GM12864 (cell line): ENCODE measurements at places on chromosomes 4 and X.

- no peak for DNase-seq
These were observed 66.1 kb downstream of the TNIP2 start for GRCh38 chr4:2689825-2690700.

GRCh38 chr4:48669086-48669485 is 111.0 kb downstream of the FRYL start:
- DNase-seq = no peak

GRCh38 chr4:160026721-160027120 is 923.8 kb downstream of the RAPGEF2 start:
- no peak for DNase-seq

DNA sequence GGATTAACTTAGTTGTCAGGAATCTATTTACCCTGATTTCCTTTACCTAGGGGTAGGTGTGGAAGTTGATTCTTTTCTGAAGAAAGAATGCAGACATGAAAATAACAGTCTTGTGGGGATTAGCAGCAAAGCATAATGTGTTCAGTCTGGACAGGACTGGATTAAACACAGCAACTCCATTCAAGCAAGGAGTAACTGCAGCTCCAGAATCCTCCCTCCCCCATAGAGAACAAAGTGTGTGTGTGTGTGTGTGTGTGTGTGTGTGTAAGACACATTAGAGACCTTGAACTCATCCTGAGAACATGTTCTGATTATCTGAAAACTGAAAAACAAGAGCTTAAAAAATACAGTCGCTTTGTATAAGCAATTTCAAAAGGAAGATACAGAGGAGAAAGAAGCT is 9.3 kb downstream of the C4orf54 start:
- DNase-seq = no peak

GRCh38 chr4:1772853-1773538 is 20.1 kb upstream of the FGFR3 start:
- DNase-seq = no peak

DNA sequence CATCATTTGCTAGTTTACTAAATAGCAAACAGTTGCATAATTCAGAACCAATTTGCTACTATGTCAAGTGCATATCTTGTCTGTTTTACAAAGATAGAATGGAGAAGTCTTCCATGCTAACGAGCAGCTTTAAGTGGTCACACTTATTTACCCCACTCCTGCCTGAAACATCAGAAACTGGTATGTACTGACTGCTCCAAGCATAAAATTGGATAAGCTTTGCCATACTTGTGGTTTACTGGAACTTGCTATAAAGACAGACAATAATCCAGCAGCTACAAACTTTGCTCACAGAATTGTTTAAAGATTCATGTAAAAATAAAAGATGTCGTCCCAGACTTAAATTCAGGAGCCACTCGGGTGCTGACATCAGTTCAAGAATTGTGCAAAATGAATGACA is 13.3 kb upstream of the CDKL2 start:
- no peak for DNase-seq

- no peak for DNase-seq
These were observed 5.6 kb upstream of the KLHL2 start for GRCh38 chr4:165201806-165202205.

DNA sequence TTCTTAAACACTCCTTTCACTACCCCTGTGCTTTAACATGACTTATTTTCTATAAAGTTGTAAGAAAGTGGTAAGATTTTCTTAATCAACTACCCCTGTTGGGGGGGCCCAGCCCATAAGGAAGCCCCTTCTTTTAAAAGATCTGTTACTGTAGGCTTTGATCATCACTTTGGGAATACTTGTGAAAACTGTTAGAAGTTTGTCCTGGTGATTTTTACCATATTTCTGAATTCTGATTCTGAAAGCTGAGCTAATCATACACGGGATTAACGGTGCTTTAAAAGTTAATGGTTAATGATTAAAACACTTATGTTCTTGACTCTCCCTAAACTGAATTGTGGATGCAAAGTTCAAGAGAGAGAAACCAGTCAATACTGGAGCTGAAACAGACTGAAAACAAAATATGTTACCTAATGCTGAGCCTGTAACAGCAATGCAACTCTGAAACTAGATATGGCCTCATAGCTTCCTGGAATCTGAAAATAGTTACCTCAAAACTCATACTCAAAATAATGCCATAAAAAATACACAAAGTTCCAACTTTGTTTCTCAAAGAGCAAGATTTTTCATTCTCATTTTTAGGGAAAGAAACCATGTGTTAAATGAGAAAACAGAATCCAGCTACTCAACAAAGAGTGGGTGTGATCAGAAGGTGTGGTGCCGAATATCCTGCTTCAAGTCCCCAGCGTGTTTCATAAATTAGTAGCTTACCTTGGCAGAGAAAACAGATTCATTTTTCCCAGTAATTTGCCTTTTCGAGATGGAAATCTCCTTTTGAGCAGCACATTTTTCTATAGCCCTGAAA is 31.6 kb downstream of the ADH7 start:
- no peak for DNase-seq

DNA sequence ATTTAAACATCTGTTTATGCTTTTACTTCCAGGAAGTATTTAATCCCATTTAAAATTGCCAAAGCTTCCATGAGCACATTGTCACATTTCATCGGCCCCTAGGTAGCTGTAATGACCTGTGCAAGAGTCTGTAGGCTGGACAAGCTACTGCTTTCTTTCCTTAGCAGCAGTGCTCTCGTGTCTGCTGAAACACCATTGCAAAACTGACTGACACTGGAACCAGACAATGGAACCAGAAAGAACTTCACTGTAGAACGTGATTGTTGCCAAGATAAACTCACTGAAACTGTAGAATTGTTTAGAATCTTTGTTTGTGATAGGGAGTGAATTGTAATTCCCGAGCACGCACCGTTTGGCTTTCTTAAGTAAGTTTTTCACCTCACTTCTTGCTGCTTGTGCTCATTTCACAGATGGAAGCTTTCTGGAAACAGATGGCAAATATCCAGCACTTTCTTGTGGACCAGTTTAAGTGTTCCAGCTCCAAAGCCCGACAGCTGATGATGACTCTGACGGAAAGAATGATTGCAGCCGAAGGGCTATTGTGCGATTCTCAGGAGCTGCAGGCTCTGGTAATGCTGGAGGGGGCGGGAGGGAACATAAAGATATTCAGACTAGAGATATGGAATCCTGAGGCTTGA is 36.9 kb downstream of the EVC start:
- DNase-seq = no peak

DNA sequence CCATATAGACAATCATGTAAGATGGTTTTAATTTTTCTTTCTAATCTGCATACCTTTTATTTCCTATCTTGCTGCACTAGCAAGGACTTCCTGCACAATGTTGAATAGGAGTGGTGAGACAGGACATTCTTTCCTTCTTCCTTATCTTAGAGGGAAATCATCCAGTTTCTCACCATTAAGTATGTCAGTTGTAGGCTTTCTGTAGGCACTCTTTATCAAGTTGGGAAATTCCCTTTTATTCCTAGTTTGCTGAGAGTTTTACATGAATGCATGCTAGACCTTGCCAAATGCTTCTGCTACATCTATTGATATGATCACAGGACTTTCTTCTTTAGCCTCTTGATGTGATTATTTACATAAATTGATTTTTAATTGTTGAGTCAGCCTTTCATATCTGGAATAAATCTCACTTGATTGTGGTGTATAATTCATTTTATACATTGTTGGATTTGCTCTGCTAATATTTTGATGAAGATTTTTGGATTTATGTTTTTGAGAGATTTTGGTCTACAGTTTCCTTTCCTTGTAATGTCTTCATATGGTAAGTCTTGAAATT is 23.8 kb downstream of the RNF175 start:
- no peak for DNase-seq

DNA sequence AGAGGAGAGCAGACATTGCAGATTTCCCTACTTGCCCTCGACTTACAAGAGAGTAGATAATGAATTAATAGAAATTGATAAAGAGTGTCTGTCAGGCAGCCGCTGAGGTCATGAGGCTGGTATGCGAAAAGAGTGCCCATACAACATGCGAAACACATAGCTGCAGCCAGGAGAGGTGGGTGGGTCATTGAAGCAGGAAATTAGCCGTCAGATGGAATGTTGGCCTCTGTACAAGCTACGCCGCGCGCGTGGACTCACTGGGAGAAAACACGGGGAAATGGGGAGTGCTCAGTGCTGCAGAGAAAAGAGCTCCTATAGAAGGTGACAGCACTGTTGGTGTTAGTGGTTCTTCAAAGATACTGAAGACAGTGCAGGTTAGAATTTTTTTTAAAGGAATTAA is 125.1 kb downstream of the RAPGEF2 start:
- no peak for DNase-seq

DNA sequence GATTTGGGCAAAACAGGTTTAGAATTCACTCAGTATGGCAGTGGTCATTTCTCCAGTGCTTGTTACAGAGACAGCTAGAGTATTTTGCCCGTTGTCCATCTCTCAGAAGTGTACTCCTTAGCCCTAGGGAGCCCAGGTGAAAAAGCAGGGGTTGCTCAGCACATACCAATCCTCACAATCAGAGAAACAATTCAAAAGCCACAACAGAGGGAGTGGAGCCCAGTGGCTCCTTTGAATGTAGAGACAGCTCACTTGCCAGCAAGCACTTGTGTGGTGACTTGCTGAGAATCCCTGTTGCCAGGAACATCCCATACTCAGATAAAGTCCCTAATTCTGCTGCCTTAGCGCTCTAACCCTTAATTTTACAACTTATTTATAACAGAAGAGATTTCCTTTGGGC is 1488.3 kb downstream of the RPA4 start:
- no peak for DNase-seq

DNA sequence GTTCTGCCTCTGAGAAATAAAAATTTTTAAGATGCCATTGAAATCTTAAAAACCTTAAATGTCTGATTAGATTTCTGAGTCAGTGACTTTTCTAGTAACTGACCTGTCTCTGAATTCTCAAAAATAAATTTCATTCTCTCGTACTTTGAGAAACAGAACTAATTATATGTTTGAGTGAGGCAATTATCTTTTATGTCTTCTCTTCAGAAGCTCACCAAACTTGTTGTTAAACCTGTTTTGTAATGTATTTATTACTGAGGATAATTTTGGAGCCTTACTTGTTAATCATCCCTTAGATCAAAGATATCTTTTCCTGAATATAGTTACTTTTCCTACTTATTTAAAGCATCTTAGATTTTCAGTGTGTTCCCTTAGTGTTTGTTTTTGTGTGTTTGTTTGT is 64.5 kb upstream of the MMAA start:
- no peak for DNase-seq

DNA sequence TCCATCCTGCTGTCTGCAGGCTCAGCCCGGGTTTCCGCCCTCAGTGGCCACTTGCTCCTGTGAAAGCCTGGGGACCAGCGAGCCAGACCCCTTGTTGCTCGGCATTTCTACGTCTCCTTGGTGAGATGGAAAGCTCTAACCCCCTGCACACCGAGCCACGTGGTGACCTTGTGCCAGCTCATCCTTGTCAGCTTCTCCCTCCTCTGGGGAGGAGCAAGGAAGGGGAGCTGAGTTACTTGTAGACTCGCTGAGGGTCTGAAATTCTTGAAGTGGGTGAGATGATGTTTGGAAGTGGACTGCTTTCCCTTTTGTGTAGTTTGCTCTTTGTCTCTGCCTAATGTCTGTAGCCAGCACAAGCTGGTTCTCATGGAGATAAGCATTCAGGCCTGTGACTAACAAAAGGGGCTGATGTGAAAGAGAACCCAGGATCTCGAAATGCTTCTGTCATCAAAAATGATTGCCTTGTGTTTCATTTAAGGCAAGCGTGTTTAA is 29.3 kb downstream of the RGS12 start:
- DNase-seq = no peak

DNA sequence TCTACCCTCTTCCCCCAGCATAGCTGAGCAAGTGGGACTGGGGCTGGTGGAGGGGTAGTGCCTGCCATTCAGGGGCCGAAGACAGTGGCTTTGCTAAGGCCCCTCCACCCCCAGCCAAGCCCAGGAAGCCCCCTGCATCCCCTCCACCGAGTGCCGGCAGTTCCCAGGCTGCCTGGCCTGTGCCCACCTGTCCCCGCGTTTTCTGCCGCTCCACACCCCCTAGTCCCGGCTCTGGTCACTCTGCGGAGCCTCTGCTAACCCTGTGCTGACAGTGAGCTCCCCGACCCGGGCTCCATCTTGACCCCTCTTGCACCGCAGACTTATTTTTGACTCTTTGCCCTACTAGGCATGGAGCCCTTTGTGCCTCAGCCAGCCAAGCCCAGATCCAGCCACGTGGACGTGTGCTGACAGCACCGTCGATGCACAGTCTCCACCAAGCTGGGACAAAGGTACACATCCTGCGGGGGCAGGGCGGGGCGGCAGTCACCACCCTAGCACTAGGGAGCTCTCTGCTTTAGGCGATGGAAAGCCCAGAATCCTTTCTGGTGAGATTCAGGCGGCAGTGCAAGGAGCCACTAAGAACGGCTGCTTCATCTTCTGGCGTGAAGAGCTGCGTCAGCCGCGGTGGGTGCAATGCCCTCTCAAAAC is 96.6 kb downstream of the PHKA2 start:
- DNase-seq = no peak
